Naive B cell (primary cell): ENCODE measurements at places on chromosomes 2 and 18.
A peak's percentile ranks its signal among the peaks of the same experiment; 100 is the strongest.

DNA sequence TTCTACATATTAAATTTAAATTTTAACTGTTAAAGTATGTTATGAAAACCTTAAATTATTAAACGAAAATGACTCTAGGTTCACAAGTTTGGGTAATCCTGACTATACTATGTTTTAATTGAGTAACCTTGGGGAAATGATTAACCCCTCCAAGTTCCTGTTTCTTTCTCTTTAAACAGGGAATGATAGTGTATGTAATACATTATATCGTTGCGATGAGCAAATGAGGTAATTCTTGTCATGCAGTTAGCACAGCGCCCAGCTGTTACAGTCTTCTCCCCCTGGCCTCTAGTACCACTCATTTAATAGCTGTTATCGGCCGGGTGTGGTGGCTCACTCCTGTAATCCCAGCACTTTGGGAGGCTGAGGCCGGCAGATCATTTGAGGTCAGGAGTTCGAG is 80.4 kb downstream of the MTA3 start:
- DNase-seq = no peak

DNA sequence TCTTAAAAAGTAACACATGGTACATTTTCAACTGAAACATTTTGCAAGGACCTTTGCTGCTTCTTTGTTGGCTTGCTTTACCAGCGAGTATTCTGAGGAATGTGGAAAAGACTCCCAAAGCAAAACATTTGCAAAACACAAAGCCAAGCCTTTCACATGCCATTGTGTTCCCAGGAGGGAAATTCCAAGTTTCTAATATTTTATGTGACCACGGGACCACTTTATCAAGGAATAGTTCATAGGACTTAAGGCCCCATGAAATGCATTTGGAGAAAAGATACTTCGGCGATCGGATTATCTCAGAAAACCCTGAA is 26.2 kb downstream of the CYP27C1 start:
- no peak for DNase-seq

DNA sequence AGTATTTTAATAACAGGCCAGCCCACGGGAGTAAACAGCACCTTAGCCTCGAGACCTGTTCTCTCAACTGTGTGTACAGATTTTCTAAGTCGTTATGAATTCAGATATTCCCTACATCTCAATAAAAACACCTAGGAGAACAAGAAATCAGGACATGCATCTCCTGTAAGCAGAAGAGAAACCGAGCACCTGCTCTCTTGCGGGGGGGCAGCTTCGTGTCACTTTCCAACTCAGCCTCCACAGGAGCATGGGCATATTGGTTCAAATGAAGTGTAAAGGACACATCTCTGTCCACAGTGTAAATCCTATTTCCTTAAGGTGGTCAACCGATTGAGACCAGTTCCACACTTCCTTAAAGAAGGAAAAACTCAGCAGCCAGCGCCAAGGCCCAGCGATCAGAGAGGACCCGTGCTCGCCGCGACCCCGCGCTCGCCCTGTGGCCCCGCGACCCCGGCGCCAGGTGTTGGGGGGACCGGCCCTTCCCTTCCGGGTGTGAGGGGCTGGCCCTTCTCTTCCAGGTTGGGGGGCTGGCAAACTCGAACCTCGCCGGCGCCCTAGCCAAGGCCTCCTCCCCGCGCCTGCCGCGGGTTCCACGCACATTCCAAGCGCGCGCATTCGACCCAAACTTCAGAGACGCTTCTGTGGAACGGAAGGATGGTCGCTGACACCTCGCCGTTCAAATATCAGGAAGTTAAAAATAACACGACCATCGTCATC is 652 bp downstream of the SH3YL1 start:
- peak; percentile 7 for DNase-seq

GRCh38 chr2:66438891-66439811 is 4.2 kb downstream of the MEIS1 start:
- no peak for DNase-seq

DNA sequence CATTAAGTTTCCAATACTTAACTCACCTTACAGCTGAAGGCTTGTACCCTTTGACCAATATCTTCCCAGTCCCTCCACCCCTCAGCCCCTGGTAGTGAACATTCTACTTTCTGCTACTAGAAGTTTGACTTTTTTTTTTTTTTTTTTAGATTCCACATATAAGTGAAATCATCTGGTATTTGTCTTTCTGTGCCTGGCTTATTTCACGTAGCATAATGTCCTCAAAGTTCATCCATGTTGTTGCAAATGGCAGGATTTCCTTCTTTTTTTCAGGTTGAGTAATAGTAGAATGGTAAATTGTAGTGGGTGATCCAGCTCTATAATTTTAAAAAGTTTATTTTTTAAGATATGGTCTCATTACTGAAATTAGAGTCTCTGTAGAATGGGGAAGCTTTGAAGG is 316.0 kb downstream of the MTX2 start:
- DNase-seq = no peak

DNA sequence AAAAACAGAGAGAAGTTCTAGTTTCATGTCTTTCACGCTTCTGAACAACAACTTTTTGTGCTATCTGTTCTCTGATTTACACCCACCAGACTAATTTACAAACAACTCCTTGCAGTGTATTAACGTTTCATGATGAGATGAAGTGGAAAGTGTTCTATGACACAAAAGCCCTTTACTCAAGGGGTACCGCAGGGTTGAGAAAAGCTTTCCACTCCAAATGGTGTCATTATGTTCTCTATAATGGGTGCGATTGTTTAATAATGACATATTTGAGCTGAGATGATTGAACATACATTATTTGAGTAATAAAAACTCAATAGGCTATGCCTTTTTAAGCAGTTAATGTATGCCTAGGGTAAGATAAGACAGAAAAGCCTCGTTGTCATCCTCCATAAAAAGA is 76.3 kb downstream of the ACTR3 start:
- no peak for DNase-seq

GRCh38 chr2:160427629-160428404 is 65.8 kb downstream of the RBMS1 start:
- DNase-seq = peak; percentile 43

DNA sequence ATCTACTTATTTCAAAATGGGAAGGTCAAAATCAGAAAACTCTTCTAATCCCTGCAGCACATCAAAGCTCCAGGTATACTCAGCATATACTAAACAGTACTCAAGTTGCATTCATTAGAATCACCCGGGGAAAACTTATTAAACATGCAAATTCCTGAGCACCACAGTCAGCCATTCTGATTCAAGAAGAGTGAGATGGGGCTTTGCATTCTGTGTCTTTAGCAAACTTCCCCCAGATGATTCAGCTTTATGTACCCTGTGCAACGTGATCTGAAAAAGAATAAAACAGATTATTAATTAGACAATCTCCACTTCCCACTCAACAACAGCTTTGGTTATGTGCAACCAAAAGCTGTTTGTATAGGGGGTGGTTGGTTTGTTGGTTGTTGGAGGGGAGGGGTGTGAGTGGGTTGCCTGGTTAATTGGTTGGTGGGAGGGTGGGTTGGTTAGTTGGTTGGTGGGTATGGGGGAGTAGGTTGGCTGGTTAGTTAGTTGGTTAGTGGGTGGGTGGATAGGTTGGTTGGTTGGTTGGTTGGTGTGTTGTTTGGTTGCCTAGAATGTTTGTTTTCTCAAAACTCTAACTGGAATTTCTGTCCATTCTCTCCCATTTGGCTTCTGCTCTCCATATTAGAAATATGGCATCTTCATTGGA is 112.5 kb upstream of the AGAP1 start:
- DNase-seq = no peak

- DNase-seq = no peak
Measured at GRCh38 chr2:164052006-164052405, 316.2 kb upstream of the FIGN start.

- no peak for DNase-seq
Measured at GRCh38 chr2:242012956-242013764, 143.6 kb downstream of the RTP5 start.

DNA sequence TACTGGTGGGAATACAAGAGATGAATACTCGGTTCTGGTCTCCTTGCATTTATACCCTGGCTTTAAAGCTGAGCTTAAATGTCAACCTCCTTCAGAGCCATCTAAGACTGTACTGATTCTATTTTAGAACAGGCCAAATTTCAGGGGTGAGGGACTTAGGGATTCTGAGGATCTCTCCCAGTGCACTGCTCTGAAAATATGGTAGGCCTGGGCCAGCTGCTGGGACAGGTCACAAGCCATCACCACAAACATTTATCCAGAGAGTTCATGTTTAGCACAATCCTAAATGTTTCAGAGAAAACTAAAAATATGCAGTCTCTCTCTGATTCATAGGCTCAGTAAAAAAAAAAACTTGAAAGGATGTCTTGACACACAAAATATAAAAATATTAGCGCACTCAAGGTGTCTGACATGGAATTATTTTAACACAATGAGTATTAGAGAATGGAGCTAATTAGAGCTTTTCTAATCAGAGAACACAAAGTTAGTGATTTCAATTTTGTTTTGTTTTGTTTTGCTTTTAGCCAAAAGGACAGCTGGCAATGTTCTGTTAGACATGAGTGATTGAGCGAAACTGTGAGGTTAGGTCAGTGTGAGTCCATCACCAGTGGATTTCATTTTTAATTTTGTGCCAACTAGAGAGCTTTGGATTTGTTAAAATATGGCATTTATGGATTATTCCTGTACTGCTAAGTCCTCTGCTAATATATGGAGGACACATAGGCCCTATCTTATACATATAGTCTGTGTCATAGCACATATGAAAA is 38.8 kb downstream of the MFSD6 start:
- DNase-seq = no peak

GRCh38 chr18:13474907-13475545 is 251.3 kb downstream of the FAM210A start:
- DNase-seq = no peak

- DNase-seq = no peak
Measured at GRCh38 chr2:234433201-234433600, 63.7 kb downstream of the ARL4C start.

DNA sequence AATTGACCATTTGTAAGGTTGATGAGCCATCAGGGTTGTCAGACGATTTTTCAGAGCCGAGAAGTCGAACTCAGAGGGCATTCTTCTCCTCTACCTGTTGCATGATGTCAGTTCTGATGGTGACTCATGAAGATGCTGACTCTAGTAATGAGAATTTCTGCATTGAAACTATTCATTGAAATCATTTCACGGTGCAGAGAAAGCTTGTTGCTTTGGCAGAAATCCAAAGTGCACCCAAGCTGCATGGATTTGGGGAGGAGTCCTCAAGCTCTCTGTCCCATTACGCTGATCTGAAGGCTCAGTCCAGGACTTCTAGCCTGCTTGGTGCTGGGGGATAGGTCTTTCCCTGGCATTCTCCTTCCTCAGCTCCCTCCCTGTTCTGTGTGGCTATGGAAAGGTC is 125.7 kb upstream of the PXDN start:
- DNase-seq = no peak
